ACHN (cell line): ENCODE measurements at places on chromosomes 12 and 14.

DNA sequence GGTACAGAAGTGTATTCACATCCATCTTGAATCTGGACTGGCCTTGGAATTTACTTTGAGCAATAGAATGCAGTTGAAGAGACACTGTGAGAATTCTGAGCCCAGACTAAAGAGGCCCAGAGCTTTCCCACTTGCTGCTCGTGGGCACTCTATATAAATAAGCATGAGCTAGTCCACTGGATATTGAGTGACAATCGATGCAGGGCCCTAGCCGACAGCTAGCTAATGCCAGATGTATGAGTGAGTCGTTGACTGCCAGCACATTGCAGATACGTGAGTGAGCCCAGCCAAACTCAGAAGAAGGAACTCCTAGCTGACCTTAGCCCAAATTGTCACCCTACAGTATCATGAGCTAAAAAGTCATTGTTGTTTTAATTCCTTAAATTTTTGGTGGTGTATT is 24.9 kb downstream of the NAV3 start:
- DNase-seq: no peak

DNA sequence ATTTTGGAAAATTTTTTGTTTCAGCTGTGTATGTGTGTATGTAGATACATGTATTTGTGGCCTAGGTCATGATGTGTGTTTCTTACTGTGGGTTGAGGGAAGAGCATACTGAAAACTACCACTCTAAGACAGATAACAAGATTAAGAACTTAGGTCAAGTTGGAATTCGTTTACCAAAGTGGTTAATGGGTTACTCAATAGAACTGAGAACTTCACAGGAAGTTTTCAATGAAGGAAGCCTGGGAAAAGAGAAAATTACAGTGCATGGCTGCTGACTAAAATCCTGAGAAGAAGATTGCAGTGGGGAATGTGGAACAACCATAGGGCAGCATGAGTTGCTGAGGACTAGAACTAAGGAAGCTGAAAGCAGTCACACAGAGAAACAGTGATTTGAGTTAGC is 21.4 kb upstream of the FOXG1 start:
- DNase-seq: no peak

DNA sequence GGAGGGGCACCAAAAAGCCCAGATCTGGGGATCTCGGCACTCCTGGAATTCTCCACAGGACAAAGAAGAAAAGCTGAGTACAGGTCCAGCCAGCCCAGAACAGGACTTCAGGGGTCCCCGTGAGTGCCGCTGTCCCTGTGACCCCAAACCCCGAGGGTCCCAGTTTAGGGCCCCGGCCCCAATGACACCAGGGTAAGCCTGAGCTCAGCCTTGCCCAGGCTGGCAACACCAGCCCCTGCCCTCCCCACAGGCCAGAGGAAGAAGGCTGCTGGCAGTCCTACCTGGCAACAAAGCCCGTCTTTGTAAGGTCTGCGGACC is 1.8 kb downstream of the CDK2AP1 start:
- DNase-seq: no peak

DNA sequence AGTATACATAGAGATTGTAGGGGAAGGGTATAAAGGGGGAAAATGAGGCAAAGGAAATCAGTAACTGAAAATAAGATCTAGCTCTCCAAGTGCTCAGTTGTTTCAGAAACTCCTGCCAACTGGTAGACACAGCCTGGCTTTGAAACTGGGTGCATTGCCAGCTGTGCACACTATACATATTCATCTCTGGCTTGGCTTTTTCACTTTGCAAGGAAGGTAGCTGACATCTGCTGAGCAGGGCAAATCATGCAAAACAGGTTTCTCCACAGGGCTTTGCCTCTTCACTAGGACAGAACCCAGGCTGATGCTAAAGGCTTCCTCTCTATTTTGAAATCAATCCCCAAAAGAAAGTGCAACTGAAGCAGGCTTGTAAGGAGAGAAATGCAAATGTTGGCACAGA is 101.5 kb downstream of the HELB start:
- no peak for DNase-seq
